ENCODE measurements at places on chromosomes 12 and 14.

DNA sequence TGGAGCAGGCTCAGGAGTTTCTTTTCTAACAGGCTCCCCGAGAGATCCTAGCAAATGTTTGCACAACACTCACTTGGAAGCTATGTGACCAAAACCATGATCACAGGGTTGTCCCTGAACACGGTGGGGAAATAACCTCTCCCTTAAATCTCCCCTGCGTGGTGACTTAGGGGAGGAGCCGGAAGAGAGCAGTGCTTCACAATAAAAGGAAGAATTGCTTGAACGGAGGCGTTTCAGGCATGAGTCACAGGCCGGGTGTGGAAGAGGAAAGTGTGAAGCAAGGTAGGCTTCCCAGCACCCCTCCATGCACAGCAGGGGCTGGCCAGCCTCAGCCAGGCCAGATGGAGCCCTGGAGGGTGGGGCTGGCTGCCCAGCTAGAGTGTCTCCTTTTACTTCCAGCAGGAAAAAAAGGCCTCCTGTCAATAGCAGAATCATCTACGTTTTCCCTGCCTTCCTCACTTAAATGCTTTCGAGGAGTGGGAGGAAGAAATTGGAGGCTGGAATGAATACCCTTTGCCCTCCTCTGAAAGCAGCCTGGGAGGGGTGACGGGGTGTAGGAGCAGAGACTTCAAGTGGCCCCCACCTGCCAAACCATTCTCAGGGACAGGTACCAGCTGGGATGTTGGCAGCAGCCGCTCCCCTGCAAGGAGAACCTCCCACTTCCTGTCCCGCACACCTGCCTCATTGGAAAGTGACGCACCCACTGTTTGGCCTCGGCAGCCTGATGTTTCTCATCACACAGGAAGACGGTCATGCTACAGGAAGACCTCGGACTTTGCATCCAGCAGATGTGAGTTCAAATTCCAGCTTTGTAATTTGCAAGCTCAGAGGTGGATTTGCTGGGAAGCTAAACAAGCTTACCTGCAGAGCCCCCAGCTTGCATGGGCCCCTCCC is 30.1 kb upstream of the PPP2R5C start:
- peak; percentile 79 for DNase-seq

- DNase-seq: no peak
These were observed 4.6 kb downstream of the JDP2 start for GRCh38 chr14:75432411-75432810.

DNA sequence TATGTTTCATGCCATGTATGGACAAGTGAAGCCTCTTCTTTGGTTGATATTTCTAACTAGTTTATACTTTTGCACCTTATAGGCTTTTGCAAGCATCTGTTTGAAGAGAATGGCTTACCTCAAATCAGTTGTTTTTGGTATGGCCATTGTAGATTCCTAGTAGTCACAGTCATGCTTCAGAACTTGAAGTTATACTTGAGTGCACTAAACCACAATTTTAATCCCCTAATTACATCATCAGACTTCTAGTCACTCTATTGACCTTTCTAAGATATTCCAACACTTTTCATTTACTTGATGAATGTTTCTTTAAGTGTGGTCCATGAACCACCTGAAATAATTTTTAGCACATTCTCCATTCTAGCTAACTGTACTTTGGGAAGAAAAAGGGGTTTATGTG is 18.6 kb upstream of the KLRB1 start:
- no peak for DNase-seq

- DNase-seq: no peak
These were observed 765.2 kb upstream of the SEL1L start for GRCh38 chr14:82298811-82299210.

DNA sequence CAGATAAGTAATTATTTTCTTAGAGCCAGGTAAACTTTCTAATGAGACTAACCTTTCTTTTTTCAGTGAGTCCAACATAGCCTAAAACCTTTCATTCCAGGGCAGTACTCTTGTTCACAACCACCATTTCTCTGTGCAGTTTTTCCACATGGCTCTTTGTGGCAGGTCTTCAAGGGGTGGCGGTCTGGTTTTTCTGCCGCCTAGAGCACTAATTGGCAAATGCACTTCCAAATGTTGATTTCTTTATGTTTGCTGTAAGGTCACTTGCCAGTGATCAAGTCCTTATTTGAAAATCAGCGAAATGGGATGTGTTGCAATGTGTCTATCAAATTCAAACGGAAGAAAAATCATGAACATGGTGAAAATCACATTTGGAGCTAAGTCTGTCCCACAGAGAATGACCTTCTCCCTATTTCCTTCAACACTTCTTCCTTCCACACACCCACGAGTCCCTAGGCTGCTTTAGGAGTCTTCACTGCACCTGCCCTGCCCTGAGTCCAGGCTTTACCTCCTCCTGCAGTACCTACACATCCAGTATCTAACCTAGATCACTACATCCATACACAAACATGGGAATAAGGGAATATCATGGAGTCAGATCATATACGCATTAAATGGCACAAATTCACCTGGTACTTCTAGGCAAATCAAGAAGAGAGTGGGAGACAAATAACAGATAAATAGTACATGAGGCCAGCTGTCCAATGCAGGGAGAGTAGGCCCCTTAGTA is 1.9 kb downstream of the SRGAP1 start:
- no peak for DNase-seq

DNA sequence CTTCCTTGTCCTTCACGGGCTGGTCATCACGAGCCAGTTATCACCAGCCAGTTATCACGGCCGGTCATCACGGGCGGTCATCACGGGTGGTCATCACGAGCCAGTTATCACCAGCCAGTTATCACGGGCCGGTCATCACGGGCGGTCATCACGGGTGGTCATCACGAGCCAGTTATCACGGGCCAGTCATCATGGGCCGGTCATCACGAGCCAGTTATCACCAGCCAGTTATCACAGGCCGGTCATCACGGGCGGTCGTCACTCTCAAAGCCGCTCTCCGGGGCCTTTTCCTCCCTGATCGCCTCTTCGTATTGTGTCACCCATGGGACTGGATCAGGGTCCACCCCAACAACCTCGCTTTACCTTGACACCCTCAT is 13.9 kb upstream of the FBRSL1 start:
- DNase-seq: no peak

- no peak for DNase-seq
These were observed 3.2 kb downstream of the CFL2 start for GRCh38 chr14:34711169-34711568.

- DNase-seq: no peak
These were observed 673.4 kb downstream of the BCL11B start for GRCh38 chr14:98598576-98598975.

GRCh38 chr12:57027805-57028153 is 11.4 kb upstream of the TAC3 start:
- no peak for DNase-seq

DNA sequence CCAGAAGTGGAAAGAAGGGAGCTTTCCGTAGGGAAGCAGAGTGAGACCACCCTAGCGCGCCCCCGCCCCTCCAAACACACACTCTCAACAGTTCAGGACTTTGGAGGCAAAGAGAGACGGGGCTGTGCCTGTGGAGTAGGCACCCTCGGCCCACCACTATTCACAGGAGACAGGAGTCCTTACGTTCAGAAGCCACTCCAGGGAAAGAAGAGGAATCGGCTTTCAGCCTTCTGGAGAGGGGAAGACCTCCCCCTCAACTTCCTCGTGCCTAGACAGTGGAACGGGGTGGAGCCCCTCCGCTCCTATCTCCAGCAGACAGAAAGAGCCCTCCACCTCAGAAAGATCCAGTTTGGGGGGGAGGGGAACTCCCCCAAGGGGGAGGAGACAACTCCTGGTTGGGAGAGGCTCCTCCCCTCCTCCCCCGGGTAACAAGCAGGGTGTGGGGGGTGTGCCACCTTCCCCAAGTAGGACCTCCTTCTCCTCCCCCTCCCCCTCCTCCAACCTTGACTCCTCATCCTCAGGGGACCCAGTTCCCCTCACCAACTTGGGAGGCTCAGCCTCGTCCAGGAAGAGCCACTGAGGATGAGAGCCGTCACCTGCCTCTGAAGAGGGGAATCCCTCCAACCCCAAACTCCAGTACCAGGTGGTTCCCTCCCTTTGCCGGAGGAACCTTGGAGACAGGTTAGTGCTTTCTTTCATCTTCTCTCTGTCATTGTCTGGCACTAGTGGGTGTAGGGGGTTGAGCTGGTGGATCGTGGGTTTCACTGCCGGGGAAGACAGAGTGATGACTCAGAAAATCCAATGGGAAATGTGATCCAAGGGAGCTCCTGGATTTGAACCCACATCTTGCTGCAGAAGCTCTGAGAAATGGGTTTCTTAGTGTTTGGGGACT is 883 bp downstream of the FOXJ2 start:
- DNase-seq: no peak

GRCh38 chr14:91375720-91376452 is 41.7 kb downstream of the CCDC88C start:
- no peak for DNase-seq

DNA sequence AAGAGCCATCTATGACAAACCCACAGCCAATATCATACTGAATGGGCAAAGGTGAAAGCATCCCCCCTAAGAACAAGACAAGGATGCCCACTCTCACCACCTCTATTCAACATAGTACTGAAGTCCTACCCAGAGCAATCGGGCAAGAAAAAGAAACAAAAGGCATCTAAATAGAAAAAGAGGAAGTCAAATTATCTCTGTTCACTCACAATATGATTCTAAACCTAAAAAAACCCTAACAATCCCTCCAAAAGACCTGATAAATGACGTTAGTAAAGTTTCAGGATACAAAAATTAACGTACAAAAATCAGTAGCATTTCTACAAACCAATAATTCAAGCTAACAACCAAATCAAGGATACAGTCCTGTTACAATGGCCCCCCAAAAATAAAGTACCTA is 26.9 kb downstream of the MDM1 start:
- no peak for DNase-seq

Data from GF-D8 (cell line).